ENCODE measurements at places on chromosomes 6 and 20.

DNA sequence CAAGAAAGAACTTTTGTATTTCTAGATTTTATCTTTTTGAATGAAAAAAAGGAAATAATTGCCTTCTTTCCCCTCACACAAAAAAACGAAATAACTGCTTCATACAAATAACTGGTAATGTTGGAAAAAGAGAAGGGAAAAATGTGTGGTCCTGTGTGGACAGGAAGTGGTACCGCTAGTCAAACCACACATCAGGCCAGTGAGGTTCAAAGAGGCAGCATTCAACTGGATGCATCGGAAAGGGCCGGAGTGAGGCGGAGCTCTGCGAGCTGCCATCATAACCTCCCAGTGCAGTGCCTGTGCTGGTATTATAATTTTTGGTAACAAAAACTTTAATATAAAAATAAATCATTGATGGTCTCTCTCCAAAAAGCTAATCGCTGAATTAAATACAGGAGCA lies 111.2 kb downstream of the IRF4 start:
- no peak for DNase-seq

DNA sequence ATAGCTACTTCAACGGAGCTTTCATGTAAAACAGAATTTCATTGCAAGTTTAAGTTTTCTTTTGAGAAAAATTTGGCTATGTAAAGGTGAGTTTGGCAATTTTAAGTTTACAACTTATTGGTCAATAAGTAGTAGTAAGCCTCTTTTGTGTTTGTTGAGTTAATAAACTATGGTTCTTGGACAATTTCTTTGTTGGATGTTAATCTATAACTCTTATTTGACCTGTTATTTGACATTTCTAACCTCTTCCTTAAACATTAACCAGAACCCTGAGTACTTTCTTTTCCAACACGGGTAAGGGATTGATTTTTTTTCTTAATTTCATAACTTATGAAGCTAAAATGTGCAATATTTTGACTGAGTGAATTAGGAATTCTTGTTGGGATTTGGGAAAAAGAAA lies 354.4 kb downstream of the PRKN start:
- DNase-seq, result no peak

DNA sequence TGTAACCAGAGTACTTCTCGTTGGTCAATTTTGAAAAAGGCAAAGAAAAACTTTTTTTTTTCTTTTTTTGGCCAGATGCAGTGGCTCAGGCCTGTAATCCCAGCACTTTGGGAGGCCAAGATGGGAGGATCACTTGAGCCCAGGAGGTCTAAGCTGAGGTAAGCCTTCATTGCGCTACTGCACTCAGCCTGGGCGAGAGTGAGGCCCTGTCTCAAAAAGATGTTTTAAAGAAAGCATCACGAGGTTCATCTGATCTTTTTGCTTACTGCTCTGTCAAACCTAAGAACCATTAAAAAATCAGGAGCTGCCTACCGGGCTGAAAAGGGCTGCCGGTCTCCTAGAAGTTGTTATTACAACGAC lies 607 bp downstream of the LYRM2 start:
- no peak for DNase-seq

- no peak for DNase-seq
These were observed 55.2 kb downstream of the PSMB1 start for GRCh38 chr6:170497841-170498301.

- DNase-seq, result no peak
These were observed 160.7 kb downstream of the LRFN2 start for GRCh38 chr6:40426346-40427066.

DNA sequence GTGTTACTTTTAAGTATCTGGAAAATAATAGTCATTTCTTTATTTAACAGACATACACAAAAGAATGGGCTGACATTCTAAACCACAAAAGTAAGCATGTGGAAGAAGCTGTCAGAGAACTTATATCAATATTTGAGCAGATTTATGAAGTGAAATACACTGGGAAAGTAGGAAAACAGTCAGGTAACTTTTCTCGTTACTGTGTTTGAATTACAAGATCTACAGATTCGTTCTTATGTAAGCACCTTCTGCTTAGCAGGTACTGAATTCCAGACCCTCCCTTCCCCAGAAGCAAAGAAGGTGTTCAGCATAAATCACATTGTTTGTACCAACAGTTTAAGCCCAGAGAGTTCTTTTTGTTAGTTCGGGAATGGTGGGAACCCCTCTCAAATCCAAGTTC lies 88.0 kb downstream of the DNAH8 start:
- DNase-seq, result no peak

- no peak for DNase-seq
These were observed 13.9 kb downstream of the RAMACL start for GRCh38 chr6:166572370-166573261.

- peak; percentile 21 for DNase-seq
These were observed 29.9 kb upstream of the ADIG start for GRCh38 chr20:38551056-38551626.

- DNase-seq, result peak; percentile 78
These were observed 215.0 kb upstream of the PLCB4 start for GRCh38 chr20:8853805-8854338.

DNA sequence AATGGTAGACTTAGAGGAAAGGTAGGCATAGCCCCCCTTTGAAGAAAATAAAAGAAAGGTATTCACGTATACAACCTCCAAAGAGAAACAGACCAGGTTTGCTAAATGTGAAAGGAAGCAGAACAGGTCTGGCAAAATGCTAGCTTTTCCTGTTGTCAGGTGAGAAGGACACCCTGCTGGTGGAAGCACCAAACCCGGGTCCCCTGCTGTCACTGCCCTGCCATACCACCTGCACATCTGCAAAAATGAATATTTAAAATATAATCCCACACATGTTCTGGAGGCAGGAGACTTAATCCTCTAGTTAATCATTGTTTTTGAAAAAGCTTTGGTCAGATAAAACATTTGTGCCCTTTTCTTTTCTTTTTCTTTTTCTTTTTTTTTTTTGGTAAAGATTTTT lies 48.9 kb upstream of the OLIG3 start:
- DNase-seq, result no peak

GRCh38 chr6:169984181-169985120 lies 233.0 kb downstream of the ERMARD start:
- DNase-seq, result no peak

DNA sequence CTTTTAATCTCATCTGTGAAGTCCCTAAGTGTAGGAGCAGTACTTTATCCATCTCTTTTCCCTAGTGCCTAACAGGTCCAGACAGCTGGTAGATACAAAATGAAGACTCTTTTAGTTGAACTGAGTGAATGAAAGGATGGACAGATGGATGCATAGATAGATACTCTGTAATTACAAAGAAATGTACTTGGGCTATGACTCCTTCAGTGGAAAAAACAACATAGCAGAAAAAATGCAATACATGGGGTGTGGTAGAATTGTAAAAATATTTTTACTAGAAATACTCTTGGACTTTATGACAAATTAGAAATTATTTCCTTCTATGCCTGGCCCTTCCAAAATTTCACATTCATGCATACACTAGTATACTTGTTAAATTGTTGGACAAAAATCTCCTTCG lies 29.3 kb downstream of the KCNQ5 start:
- no peak for DNase-seq

DNA sequence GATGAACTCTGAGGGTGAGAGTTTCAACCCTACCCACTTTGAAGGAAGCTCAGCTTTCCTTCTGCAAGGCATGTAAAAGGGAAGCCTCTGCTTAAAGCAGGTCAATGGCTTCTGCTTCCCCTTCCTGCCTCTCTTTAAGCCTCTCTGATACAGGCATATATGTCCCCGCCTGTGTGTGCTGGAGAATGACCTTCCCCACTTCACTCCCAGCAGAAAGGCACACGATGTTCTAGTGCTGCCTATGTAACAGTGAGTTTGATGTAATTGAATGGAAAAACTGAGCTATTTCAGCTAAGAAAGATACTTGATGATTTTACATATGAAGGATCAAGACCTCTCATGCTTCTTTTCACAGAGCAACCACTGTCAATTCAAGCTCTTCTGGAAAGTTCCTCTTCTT lies 632.2 kb downstream of the HACE1 start:
- DNase-seq, result no peak

- DNase-seq, result no peak
These were observed 79.7 kb upstream of the NFATC2 start for GRCh38 chr20:51622004-51622874.

DNA sequence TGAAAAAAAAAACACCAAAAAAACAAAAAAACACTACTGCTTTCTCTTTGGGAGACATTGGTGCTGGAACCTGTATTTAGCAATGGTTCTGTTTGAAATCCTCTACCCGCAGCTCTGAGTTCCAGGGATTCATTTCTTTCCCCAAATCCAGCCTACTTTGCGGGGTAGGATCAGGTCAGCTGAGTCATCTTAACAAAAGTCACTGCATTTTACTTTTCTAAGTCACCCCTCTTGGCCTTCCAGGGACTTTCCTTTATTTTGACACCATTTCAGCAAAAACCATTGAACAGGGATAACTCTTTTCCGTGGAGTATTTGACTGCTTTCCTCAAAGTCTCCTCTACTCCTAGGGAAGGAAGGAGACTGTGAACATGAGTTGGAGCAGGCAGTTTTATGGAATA lies 837.6 kb downstream of the MAFB start:
- no peak for DNase-seq

GRCh38 chr6:53349209-53349693 lies 501 bp upstream of the ELOVL5 start:
- DNase-seq, result no peak

GRCh38 chr20:62350098-62350628 lies 16.9 kb downstream of the LAMA5 start:
- no peak for DNase-seq

DNA sequence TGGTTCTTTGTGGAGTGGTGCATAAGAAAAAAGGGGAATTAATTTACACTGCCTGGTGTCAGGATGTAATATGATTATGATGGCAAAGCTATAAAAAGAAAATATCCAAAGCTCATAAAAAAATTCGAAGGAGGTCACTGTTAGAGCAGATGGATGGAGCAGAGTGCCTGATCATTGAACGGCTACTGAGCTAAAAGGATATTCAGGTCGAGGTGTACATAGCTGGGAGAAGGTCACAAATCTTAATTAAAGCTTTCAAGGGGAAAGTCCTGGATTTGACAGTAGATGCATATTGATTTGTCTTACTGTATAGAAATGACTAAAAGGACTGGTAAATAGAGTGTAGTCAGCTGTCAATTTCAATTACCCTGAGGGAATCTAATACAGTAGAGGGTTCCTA lies 84.4 kb downstream of the PKIB start:
- DNase-seq, result no peak

- DNase-seq, result no peak
These were observed 321.4 kb downstream of the FARS2 start for GRCh38 chr6:5582762-5583161.

DNA sequence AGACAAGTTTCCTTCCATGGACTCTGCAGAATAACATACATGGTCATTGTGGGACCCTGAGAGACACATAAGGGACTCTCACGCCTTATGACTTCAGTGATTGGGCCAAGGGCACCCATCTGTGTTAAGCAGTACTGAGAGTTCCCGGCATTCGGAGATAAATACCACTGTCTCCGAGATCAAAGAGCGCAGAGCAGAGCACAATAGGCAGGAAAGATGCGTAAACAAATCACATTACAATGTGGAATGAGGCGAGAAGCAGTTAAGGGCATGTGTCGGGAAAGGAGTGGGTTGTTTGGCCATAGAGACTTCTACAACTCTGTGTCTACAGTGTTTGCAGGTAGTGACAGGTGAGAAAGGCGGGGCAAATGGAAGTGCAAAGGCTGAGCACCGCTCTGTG lies 57.6 kb downstream of the NRSN1 start:
- no peak for DNase-seq

GRCh38 chr6:144730088-144730645 lies 445.0 kb downstream of the UTRN start:
- DNase-seq, result no peak

DNA sequence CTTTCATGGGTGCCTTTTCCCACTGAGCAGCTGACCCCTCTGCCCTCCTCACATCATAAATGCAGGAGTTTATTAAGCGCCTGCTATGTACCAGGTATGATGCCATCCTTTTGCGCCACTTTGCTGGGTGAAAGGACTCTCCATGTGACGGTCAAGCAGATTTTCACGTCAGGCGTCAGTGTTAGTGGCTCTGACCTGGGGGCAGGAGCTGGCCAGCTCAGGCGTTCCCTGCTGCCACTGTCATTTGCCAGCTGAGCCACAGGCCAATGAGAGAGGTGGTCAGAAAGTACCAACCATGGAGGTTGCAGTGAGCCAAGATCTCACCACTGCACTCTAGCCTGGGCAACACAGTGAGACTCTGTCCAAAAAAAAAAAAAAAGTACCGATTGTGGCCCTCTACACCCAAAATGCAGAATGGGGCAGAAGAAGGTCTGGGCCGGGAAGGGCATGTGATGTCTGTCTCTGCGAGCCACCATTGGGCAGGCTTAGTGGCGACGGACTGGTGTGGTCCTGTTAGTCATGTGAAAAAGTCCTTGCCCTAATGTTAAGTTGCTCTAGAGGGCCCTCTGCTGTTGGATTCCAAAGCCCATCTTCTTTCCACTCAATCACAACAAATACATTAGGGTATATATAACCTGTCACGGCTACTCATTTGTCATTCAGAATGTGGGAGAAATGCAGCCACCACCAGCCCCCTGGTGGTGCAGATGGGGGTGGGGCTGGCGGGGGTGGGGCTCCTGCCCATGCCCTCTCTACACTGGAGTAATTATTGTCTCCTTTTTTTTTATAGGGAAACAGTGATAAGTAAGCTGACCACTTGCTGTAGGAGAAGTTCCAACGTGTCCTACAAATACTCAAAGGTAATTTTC lies 18.4 kb upstream of the SLC22A1 start:
- DNase-seq, result peak; percentile 14

DNA sequence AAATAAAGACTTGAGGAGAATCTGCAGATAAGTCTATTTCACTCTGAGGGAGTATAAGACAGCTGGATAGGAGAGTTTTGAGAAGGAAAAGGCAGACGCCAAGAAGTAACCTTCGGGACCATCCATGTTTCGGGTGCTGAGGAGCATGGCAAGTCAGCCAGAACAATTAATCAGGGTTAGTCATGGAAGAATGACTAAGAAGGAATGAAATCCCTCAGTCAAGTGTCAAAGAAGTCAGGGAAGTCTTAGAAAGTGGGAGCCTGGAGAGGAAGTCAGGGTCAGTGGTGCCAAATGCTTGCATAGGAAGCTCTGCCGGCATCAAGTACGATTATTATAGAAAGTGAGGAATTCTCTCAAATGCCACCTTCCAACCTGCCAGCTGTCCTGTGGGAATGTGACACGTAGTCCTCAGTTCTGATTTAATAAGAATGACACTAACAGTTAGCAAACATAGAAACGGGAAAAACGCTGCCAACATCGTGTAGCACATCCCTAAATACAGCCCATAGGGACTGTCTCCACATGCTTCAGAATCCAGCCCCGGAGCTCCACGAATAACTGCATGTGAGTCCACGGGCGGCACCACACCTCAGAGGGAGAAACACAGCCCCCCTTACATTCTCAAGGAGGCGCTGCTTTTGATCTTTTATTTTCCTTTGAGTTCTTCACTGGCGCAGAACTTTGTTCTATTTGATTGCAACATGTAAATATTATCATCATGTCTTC lies 602.7 kb downstream of the PRKN start:
- DNase-seq, result peak; percentile 36

DNA sequence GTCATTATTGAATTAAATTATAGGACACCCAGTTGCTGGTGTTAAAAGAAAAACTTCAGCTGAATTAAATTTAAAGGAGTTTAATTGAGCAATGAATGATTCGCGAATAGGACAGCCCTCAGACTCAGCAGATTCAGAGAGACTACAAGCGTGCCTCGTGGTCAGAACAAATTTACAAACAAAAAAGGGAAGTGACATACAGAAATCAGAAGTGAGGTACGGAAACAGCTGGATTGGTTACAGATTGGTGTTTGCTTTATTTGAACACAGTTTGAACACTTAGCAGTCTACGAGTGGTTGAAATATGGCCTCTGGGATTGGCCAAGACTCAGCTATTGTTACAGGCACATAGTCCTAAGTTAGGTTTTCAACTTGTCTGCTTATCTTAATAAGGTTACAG lies 25.8 kb upstream of the TNFRSF21 start:
- no peak for DNase-seq

GRCh38 chr6:15941168-15941567 lies 187.7 kb upstream of the MYLIP start:
- DNase-seq, result no peak

All from kidney capillary endothelial cell (primary cell).